ENCODE measurements at places on chromosomes 13 and 19. TPM values are rescaled to one million over a fixed set of nuclear protein-coding genes. Genes with fewer than 3 reads are reported as not detected.

The TNFRSF19 gene
- 214 TPM for total RNA-seq

The CEACAM21 gene
- total RNA-seq: not detected

The NTN5 gene
- under 0.01 TPM for total RNA-seq

The KIR2DL3 gene
- not detected for total RNA-seq

The AMER2 gene
- not detected for total RNA-seq

The ZNF880 gene
- total RNA-seq: 24.8 TPM

The STOML3 gene
- total RNA-seq: not detected

GRCh38 chr19:10113964-10114650 is 2.6 kb downstream of the P2RY11 start:
- no peak for DNase-seq

GRCh38 chr13:50249144-50249521 is 233.9 kb downstream of the KCNRG start:
- no peak for DNase-seq

- DNase-seq: no peak
Measured at GRCh38 chr19:2140138-2140569, 11.2 kb downstream of the AP3D1 start.

DNA sequence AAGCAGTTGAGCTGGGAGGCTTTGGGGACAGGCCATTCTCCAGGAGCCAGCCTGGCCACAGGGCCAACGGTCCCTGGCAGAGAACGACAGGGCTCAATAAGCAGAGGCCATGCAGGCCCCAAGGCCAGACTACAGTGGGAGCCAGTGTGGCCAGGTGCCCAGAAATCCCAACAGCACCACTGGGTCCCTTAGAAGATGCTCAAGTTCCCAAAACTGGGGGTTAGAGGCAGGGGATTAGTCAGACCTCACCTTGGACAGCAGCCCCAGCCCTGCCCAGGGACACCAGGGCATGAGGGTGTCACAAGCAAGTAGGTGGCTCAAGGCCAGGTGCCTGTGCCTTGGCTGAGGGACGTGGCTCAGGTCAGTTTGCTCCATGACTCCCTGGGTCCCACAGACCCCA is 12.8 kb downstream of the SCGB2B2 start:
- no peak for DNase-seq

- DNase-seq: no peak
Measured at GRCh38 chr19:2845107-2845506, 3.8 kb downstream of the ZNF555 start.

- no peak for DNase-seq
Measured at GRCh38 chr13:65540175-65540574, 1690.0 kb downstream of the PCDH9 start.

DNA sequence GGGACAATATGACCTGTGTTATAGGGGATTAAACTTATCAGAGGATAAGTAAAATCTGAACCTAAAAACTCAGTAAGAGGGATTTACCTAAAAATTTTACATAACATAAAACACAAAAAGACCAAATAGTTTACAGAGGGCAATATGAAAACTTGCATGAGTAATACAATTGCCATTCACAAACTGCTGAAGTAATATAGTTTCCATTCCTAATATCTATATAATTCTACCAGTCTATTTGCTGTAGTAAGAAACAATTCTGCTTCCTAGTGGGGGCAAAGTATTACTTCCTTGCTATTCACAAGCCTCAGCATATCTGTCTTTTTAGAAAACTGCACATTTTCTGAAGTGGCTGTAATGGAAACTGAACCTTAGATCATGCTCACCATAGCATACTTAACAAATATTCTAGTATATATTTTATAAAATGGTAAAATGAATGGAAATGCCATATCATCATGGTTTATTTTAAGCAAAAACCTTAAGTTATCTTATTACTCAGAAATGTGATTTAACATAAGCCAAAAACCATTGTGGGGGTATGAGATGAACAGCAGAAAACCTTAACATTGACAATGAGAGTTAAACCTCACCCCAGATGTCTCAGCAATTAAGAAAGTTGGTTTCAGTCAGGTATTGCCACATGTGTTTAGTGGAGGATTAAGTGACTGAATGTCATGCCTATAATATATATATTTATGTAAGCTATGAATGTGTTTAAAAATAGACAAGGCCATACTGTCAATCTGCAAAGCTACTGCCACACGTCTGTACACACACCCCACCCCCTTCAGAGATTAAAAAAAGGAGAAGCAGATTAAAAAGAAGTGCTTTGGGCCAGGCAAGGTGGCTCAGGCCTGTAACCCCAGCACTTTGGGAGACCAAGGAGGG is 136.8 kb downstream of the MIPEP start:
- DNase-seq: peak; percentile 44

DNA sequence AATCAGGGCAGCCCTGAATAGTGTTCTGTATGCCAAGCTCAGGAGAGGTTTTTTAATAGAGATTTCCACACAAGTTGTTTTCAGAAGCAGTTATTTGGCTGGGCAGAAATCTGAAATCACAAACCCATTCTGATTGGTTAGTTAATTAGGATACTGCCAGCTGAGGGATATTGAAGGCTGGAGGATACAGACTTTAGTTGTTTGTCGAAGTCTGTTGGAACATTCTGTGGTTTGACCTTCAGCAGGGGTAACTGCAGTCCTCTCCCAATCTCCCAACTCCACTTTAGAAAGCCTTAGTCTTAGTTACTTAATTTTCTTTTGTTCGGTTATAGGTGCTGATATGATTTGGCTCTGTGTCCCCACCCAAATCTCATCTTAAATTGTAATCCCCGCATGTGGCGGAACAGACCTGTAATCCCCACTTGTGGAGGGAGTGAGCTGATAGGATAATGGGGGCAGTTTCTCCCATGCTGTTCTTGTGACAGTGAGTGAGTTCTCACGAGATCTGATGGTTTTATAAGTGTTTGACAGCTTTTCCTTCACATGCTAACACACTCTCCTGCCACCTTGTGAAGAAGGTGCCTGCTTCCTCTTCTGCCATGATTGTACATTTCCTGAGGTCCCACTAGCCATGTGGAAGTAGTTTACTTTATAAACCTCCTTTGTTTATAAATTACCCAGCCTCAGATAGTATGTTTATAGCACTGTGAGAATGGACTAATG is 169.2 kb downstream of the GPC5 start:
- DNase-seq: no peak

GRCh38 chr19:33462112-33462791 is 59.3 kb downstream of the PEPD start:
- DNase-seq: no peak

DNA sequence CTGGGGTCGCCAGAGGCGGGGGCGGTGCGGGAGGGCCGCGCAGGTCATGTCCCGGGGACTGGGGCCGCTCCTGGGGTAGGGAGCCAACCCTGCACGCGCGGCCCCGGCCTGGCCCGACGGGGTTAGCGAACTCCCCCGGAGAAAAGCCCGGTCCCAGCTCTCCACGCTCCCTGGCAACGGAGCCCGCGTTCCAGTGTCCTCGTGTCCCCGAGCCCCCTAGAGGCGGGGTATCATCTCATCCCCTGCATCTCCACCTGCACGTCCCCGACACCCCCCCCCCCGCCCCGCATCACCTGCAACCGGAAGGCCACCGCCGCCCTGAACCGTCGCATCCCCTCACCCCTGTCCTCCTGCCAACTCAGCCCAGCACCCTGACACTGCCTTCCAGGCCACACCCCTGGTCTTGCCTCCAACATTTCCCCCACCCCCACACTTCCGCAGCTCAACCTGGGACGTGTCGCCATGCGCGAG is 2.7 kb downstream of the WDR88 start:
- no peak for DNase-seq

DNA sequence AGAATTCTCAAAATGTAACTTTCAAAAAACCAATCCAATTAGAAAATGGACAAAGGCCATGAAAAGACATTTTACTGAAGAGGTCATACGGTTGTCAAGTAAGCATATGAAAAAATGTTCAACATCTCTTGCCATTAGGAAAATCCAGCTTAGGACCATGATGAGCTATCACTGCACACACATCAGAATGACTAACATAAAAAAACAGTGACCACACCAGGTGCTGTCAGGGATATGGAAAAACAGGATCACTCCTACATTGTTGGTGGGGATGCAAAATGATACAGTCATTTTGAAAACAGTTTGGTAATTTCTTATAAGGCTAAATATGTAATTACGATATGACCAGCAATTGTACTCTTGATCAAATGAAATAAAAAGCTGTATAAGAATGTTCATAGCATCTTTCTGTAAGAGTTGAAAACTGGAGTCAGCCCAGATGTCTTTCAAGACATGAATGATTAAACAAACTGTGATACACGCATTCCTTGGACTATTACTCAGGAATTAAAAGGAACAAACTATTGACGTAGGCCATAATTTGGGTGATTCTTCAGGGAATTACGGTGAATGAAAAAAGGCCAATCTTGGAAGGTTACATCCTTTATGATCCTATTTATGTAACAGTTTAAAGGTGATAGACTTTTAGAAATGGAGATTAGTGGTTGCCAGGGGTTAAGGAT is 26.9 kb upstream of the RCBTB2 start:
- DNase-seq: peak; percentile 60

DNA sequence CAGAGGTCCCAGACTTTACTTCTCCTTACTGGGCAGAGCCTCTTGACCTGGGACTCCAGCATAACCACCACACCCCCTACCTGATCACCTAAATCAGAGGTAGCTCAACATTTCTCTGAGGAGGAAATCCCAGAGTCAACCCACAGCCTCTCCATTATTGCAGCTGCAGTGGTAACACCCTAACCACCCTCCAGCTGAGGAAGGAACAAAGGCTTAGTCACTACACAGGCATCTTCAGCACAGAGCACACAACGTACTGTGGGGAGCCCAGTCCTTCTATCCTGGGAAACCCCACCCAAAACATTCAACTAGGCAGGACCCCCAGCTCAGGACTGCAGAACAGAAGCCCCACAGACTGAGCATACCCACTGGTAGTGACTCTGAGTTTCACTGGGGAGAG is 824.7 kb upstream of the SLITRK5 start:
- DNase-seq: peak; percentile 39

- peak; percentile 89 for DNase-seq
Measured at GRCh38 chr13:68176475-68176874, 946.3 kb upstream of the PCDH9 start.

DNA sequence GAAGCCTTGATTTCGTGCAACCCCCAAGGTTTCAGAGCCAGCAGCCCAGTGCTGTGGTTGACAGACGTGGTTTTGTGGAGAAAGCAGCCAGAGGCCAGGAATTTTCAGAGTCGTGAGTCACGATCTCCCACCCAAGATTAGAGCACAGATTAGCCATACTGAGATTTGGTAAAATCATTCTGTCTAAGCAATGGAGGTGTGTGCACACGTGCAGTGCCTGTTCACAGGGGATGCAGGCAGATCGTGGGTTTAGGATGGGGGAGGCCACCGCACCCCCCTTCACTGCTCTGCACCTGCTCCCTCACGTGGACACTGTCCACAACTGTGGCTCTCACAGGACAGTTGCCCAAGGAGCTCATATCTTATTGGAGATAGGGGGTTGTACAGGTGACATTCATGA is 46.6 kb upstream of the GPR183 start:
- DNase-seq: no peak

GRCh38 chr19:42529248-42529764 is 1.0 kb upstream of the CEACAM1 start:
- DNase-seq: peak; percentile 7

GRCh38 chr19:2243274-2244124 is 5.6 kb upstream of the AMH start:
- DNase-seq: no peak

All from fibroblast of lung (primary cell).